Stimulated activated naive CD4-positive, alpha-beta T cell treated with Interleukin-2 at 50 U/mL for 16 hours (primary cell): ENCODE measurements at places on chromosomes 13 and 19.

DNA sequence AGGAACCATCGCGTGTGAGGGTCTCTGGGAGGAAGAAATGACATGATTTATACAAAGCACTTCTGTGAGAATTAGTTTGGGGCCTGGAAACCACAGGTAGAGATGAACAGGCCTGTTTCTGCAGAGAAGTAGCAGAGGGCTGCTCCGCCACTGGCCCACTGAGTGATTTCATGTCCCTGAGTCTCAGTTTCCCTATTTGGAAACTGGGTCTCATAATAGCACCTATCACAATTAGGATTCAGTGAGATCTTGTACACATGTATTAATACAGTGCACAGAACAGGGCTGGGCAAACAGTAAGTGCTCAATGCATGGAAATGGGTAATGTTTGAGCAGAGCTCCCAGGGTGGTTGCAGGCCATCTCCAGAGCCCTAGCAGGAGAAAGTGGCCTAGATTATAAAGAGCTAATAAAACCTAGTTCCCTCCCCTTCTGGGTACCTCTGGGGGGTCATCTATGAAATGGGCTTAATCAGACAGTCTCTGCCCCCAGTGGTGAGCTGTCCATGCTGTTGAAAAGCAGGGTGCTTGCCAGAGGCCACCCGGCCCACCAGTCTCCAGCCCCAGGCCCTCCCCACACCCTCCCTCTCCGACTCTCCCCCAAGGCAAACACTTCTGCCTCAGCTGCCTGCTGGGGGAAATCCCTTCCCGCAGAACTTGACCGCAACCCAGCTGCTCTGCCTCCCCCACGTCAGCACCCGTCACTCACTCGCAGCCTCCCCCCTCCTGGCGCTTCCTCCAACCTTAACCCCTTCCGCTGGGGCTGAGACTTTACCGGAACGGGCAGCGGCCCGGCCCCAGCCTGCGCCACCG is 4.5 kb downstream of the BCL3 start:
- DNase-seq: peak; percentile 95

- no peak for DNase-seq
Observed at GRCh38 chr19:39953915-39954314, 17.1 kb upstream of the PSMC4 start.

- no peak for DNase-seq
Observed at GRCh38 chr13:84867246-84867645, 932.0 kb downstream of the SLITRK6 start.

GRCh38 chr19:23787106-23787505 is 28.4 kb upstream of the ZNF681 start:
- DNase-seq: no peak
